ENCODE measurements at places on chromosomes 7 and 10. TPM values are rescaled to one million over a fixed set of nuclear protein-coding genes. Genes with fewer than 3 reads are reported as not detected.
A peak's percentile ranks its signal among the peaks of the same experiment; 100 is the strongest.

Gene KLF14
- total RNA-seq = 0.78 TPM

DNA sequence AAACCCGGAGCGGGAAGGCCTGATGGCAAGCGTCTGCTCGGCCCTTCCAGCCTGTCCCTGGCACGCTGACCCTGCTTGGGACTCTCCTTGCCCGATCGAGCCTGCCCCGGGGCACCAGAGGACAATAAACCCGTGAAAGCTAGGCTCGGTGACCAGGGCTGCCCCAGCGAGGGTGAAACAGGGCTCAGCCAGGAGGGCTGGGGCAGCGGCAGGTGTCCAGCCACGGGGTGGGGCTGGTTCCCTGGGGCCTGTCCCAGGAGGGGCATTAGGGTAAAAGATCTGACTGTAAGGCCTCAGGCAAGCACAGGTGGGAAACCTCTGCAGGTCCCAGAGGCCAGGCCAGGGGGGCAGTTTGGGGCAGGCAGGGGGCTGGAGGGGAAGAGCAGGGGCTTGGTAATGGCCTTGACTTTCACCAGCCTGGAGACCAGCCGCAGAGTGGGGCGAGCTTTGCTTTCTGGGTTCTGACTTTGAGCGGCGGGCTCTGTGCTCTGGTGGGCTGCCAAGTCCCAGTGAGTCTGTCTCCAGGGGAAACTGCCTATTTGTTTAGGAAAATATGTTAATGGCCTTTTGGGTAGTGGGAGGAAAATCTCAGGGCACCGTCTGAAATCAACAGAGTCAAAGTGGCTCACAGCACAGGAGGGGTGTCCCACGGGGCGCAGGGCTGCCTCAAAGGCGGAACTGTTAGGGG lies 68.2 kb upstream of the INPP5A start:
- no peaks in the 10 kb centered on the region for H3K36me3 ChIP-seq
- H3K4me1 ChIP-seq = peaks cover 24% of the 10 kb centered on the region
- H3K4me3 ChIP-seq = no peak overlapping the region
- H3K27me3 ChIP-seq = no peaks in the 10 kb centered on the region

DNA sequence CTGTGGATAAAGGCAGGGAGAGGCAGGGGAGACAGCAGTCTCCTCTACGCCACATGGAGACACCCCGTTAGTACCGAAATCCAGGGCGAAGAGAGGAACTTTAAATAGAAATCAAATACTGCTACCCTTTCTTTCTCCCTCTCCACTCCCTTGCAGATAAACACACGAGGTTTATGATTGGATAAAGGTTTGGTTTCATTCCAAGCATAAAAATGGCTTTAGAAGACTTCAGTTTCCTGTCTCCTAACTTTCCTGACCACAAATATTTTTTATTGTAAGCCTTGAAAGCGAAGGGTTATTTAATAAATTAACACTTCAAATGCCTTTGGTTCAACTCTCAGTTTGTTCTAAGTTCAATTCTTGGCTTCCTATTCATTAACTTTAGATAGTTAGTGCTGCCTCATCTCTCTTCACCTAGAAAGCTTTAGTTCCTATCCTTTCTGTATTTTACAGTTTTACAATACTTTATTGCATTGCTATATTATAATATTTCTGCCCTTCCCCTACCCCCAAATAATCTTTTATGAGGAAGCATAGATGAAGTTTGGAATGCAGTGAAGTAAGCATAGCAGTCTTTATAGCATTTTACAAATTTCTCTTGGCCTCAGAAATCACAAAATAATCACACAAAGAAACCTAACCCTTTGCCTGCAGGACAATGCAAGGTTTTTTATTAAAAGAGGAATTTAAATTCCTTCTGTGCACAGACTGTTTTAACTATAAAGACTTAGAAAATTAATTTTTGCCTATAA lies 31.5 kb upstream of the ARID5B start:
- H3K27me3 ChIP-seq = no peaks in the 10 kb centered on the region
- no peak overlapping the region for H3K4me3 ChIP-seq
- H3K36me3 ChIP-seq = no peaks in the 10 kb centered on the region

- DNase-seq = no peak
- H3K36me3 ChIP-seq = peaks cover 62% of the 10 kb centered on the region
- no peaks in the 10 kb centered on the region for H3K27me3 ChIP-seq
- peak overlapping the region; percentile 72 for H3K27ac ChIP-seq
- no peak overlapping the region for H3K4me3 ChIP-seq
Measured at GRCh38 chr10:124997306-124997705, 55.4 kb downstream of the ZRANB1 start.

Gene PARD3
- 75.8 TPM for total RNA-seq

DNA sequence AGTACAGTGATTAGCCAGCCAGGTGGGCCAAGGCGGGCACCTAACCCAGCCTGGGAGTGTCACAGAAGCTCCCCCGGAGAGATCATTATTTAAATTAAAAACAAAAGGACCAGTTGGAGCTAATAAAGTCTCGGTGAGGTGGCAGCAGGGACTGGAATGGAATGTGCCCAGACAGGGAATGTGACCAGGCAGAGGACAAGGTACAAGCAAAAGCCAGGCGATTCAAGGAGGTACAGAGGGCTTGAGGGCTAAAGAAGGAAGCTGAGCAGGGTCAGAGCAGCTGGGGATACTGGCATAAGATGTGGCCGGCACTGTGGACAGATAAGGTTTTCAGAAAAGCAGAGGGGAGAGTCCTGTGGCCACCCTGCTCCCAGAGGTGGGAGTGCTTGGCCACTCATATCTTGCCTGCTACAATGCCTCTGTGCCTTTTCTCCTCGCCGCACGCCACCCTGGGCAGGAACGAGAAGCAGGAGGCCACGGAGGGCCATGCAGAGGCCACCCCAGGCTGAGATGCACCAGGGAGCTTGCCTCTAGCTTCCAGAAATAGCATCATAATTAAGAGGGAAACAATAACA lies 13.2 kb downstream of the TMEM273 start:
- H3K27me3 ChIP-seq = no peaks in the 10 kb centered on the region
- DNase-seq = no peak
- peaks cover 6% of the 10 kb centered on the region for H3K4me1 ChIP-seq
- no peak overlapping the region for H3K4me3 ChIP-seq
- no peak overlapping the region for H3K27ac ChIP-seq
- H3K36me3 ChIP-seq = no peaks in the 10 kb centered on the region

- H3K4me3 ChIP-seq = no peak overlapping the region
- DNase-seq = no peak
- no peaks in the 10 kb centered on the region for H3K36me3 ChIP-seq
- no peaks in the 10 kb centered on the region for H3K4me1 ChIP-seq
Measured at GRCh38 chr10:21238044-21238443, 287.4 kb downstream of the SKIDA1 start.
